ENCODE measurements at places on chromosomes 7 and 10.

- DNase-seq = no peak
These were observed 382.7 kb downstream of the PAXIP1 start for GRCh38 chr7:154620141-154620755.

GRCh38 chr10:66782776-66783175, 143.1 kb upstream of the LRRTM3 start:
- DNase-seq = no peak

DNA sequence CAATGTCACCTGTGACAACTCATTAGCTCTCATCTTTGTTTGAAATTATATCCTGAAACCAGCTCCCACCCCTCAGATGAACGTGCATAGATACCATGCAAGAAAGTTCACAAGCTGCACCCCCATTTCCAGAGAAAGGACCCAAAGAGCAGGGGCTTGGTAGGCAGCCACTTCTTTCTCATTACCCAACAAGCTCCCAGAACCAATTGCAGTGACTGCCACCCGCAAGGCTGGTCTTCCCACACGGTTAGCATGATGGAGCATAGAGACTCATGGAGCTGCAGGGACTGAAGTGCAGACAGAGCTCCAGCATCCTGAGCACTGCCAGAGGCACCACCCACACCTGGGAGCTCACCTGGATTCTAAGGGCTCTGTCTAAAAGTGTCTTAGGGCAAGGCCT, 28.5 kb downstream of the FRMPD2 start:
- DNase-seq = no peak

DNA sequence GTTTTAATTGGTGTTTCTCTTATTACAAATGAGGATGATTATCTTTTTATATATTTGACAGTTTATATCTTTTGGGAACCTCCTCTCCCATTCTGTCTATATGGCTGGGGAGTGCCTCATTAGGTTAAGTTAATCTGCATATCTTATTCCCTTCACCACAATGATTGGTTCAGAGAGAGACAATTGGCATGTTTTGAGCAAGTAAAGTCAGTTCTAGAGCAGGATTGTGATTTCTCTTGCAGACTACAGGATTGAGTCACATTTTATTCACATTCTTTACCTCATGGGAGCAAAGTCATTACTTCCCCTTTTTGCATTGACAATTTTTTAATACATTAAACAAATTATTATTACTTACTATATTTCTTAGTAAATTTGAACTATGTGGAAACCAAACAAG, 345.6 kb downstream of the MDFIC start:
- DNase-seq = no peak

GRCh38 chr10:133156674-133157579, 3.1 kb upstream of the KNDC1 start:
- no peak for DNase-seq

- no peak for DNase-seq
These were observed 157.9 kb downstream of the ELMO1 start for GRCh38 chr7:37290731-37291130.

GRCh38 chr7:87100326-87100725, 40.9 kb upstream of the ELAPOR2 start:
- DNase-seq = no peak

DNA sequence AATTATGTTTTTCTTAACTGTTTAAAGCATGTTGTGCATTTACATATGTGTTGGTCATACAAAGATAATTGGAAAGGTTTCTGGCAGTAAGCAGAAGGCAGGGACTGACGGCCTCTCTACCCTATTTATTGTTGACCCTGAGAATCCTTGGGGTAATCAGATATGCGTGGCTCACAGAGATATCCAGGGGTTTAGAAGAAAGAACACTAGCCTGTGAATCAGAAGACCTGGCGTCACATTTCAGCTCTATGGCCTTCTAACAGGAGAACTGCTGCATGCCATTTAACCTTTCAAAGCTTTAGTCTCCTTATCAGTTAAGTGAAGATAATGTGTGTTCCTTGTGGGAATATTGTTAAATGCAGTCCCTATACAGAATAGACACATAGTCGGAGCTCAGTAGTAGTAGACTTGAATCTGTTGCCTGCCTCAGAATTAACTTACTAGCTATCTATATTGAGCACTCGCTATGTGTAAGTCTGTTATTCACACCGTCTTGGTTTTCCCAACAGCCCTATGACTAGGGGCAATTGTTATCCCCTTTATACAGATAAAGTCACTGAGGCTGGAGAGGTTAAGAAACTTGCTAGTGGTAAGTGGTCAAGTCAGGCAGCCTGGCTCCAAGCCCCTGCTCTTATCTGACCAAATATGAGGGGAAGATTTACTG, 129.6 kb upstream of the ANKRD1 start:
- DNase-seq = no peak

GRCh38 chr7:39321909-39322498, 244.2 kb upstream of the YAE1 start:
- no peak for DNase-seq

- no peak for DNase-seq
These were observed 9.8 kb upstream of the LAMB1 start for GRCh38 chr7:108012499-108013430.

GRCh38 chr7:108103558-108104298, 26.4 kb downstream of the LAMB4 start:
- no peak for DNase-seq

GRCh38 chr7:95246831-95247370, 77.4 kb downstream of the PON1 start:
- no peak for DNase-seq

DNA sequence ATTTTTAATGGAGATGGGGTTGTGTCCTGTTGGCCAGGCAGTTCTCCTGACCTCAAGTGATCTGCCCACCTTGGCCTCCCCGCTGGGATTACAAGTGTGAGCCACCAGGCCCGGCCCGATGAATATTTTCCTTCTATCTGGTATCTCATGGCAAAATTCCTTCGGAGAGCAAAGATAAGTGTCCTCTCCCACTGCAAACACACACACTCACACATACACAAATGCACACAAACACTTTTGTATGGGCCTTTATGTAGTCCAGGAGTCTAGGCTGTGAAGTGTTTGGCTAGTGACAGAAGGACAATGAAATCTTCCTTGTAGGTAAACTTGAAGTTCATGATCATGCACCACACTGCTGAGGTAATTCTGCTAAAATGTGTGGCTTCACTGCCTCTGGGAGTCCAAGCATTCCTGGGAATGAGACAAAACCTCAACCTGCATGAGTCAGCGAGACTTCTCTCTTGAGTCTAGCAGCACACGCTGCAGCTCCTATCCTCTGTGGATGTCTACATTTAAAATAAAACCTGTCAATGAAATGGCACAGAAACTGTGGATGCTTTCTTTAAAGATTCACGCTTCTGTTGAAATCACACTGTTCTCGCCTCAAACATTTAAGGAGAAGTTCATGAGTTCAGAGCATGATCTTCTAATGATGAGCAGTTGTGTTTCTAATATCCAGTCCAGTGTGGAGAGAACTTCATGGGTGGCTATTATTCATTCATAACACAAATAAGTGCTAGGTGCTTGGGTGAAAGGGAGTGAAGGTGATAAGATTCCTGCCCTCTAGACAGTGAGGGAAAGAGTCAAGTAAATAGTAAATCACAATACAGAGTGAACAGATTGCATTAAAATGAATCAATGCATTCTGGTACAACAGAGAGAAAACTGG, 96.5 kb downstream of the NRP1 start:
- DNase-seq = no peak

DNA sequence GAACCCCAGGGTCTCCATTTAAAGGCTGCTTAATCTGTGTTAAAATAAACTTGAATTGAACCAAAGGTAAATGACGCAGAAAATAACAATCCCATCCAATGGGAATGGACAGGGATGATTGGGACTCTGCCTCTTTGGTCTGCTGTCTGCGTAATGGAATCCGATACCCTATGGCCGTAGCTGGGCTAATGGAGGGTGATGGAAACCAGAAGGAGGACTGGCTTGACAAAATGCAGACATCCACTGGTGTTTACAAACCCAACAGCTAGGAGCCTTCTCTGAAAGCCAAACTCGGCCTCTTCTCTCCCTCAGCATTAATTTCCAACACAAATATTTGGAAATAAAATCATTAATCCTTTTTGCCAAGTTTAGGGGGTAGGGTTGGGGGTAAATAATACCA, 162.2 kb upstream of the CHST15 start:
- DNase-seq = no peak

GRCh38 chr7:70952311-70952710, 179.6 kb upstream of the GALNT17 start:
- no peak for DNase-seq

DNA sequence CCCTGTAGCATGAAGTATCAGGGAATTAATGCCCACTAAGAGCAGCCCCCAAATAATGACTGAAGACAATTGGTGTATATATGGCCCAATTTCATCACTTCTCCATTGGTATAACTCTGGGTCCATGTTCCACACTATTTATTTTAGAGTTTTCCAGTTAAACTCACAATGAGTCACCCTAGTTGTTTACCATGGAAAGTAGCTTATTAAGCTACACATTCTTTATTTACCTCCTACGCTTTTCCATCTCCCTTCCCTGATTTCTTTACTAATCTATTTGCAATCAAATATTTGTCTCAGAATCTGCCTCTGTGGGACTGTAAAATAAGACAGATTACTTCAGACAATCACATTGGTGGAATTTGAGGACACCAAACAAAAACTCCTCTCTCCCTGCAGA, 655.6 kb downstream of the SORCS1 start:
- DNase-seq = no peak

GRCh38 chr10:3203016-3203811, 30.6 kb upstream of the PITRM1 start:
- no peak for DNase-seq

DNA sequence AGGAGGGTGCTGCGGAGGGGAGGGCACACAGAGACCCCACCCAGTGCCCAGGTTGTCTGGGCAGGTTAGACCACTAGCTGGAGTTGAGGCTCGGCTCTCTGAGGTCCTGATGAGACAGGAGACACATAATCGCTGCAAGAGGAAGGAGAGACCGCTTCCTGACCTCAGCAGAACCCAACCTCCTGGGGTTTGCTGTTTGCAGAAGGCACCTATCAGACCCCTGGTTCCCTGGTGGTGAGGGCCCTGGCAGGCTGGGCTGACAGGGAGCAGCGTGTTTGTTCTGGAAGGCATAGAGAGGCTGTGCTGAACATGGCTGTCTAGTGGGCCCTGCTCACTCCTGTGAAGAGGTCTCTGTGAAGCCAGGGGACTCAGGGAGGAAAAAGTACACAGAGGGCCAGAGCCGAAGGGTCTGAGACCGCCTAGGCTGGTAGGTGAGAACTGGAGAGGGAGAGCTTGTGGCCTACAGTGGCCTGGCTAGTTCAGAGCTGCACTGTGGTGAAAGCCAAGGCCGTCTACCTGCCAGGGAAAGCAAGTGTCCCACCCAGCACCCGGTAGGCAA, 39.4 kb upstream of the NPFFR1 start:
- no peak for DNase-seq

DNA sequence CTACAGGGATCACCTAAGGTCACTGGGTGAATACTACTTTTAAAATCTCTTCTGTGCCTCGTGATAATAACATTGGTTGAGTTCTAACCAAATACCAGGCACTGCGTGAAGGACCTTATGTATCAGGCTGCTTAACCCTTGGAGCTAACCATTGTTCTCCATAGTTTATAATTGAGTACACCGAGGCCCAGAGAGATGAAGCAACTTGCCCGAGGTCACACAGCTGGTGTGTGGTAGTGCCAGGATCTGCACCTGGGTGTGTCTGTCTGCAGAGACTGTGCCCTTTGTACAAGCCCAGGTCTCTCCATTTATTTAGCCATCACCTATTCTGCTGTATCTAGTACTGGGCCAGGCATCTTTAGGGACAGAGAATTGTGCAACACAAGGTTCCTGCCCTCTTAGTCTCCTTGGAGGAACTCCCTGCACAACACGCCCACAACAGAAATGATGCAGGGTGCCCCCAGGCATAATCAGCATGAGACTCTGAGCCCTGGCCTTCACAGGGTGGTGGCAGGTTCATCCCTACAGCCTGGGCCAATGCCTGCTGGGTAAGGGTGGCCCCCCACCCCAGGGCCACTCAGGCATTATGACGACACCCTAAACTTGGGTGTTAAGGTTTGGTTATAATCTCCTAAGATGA, 31.5 kb downstream of the UNC5B start:
- DNase-seq = no peak

DNA sequence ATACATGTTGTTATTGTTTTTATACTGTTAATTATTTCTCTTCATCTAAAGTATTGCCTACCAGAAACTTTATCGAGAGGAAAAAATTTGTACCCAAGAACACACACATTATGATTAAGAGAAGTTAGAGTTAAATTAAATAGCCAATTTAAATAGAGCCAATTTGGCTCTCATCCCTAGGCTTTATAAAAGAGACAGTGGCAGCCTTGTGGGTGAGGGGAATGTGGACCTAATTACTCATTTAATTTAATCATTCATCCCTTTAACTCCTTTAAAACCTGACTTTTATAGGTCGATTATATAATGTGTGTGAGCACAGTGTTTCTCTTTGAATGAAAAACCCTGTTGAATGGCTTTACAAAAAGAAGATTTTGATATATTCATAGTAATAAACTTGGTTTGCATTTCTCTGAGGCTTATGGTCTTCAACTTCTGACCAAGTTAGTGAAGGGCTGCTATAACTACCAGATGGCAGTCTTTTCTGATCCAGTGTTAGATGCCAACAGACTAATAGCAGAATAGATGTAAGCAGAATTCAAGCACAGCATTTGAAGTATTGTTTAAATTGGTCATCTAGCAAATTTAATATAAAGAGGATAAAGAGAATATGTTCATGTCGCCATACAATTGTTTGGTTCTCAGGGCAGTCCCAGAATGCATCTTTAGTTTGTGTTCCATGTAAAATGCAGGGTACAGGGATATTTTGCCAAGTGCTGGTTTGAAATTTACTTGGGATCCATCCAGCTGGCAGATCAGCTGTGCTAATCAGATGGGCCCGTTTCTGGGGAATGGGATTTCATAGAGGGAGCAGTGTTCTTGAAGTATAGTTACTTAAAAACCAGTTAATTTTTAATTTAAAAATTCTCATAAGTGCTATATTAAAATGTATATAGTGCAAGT, 25.3 kb downstream of the ADD3 start:
- no peak for DNase-seq

DNA sequence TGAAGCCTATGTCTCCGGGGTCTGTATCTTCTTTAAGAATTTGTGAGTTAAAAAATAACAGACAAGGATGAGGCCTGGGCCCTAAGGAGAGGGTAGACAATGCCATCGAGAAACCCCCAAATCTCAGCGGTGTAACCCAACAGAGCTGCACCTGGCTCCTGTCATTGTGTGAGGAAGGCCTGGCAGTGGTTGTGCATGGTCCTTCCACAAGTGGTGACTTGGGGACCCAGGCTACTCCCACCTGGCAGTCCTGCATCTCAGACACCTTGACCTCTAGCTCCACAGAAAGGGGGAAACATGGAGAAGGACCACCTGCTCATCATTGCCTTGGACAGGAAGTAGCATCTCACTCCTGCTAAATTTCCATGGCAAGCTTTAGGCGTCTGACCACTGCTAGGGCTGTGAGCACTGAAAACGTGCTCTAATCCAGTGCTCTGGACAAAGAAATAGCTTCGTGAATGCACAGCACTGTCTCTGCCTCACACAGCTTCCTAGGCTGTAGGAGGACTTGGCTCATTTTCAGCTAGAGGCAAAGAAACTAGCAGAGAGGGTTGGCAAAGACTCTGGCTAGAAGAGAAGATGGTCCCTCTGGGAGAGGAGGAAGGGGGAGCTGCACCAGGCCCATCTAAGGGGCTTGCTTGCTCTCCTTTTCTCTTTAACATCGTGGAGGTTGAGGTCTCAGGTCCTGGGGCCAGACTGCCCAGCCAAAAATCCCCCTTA, 273.9 kb upstream of the ZMIZ1 start:
- no peak for DNase-seq

- DNase-seq = no peak
These were observed 1.3 kb downstream of the CUTC start for GRCh38 chr10:99733366-99733765.
